Osteoblast (primary cell): ENCODE measurements at places on chromosomes 4 and X. TPM values are rescaled to one million over a fixed set of nuclear protein-coding genes. Genes with fewer than 3 reads are reported as not detected.

CCKAR gene
- total RNA-seq: 0.59 and 2.5 TPM in 2 replicates

DNA sequence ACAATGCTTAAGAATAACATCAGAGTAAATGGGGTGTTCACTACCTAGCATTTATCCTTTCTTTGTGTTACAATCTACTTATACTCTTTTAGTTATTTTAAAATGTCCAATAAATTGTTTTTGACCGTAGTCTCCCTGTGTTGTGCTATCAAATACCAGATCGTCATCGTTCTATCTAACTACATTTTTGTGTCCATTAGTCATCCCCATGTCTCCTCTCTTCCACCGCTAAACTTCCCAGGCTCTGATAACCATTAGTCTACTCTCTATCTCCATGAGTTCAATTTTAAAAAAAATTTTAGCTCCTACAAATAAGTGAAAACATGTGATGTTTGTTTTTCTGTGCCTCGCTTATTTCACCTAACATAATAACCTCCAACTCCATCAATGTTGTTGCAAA lies 381.9 kb downstream of the PRDM5 start:
- DNase-seq: no peak

- DNase-seq: no peak
Observed at GRCh38 chrX:109312757-109313156, 169.1 kb downstream of the GUCY2F start.

DNA sequence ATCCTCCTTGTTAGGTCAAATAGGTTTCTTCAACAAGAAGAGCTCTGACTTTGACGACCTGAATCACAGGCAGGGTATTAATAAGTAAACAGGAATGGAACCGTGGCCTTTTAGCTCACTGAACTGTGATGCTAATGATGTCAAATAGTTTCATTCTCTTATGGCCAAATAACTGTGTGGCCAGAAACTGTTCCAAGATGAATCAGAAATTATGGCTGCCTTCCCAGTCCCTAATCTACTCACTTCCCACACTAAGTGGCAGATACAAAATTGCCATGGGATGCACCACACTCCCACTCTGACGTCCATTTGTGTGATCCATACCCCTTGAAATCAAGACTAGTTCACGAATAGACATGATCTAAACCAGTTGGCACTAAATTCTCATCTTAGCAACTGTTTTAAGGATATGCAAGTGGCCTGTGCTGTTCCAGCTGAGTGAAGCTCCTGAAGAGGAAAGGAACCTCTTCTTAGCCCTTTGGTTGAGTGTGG lies 455.4 kb downstream of the IL15 start:
- peak; percentile 61 for DNase-seq

- no peak for DNase-seq
Observed at GRCh38 chr4:91037951-91038350, 910.8 kb downstream of the CCSER1 start.

GRCh38 chrX:6325437-6325836 lies 96.8 kb upstream of the NLGN4X start:
- DNase-seq: no peak

DNA sequence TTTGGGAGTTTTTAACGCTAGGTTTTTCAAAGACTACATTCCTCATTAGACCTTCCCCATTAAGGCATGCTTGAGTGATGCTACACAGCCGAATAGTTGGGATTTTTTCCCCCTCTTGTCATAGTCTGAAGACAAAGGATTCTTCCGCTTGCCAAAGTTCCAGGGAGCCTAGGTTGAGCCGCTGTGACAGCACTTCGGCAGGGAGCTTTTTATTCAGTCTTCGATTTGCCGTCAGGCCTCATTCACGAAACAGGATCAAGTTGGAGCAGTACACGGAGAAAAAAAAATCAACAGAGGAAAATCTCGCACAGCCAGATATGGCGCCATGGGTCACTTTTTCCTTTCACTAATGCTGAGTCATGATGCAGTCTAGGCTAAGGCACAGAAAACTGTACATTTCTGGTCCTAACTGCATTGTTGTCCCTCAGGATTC lies 24.3 kb downstream of the SHROOM3 start:
- DNase-seq: no peak

PHOX2B gene
- not detected in 2 replicates for total RNA-seq

- DNase-seq: no peak
Observed at GRCh38 chrX:39162322-39162735, 361.1 kb downstream of the MID1IP1 start.

- DNase-seq: no peak
Observed at GRCh38 chr4:54063229-54063628, 1.2 kb downstream of the CHIC2 start.

PAGE1 gene
- not detected in 2 replicates for total RNA-seq

ERVMER34-1 gene
- not detected in 2 replicates for total RNA-seq

GRCh38 chr4:151147000-151147399 lies 47.6 kb downstream of the RPS3A start:
- DNase-seq: no peak

- peak; percentile 69 for DNase-seq
Observed at GRCh38 chrX:14777525-14777924, 95.3 kb downstream of the FANCB start.

GLRA2 gene
- total RNA-seq: not detected in 2 replicates

COL4A6 gene
- not detected in 2 replicates for total RNA-seq

DNA sequence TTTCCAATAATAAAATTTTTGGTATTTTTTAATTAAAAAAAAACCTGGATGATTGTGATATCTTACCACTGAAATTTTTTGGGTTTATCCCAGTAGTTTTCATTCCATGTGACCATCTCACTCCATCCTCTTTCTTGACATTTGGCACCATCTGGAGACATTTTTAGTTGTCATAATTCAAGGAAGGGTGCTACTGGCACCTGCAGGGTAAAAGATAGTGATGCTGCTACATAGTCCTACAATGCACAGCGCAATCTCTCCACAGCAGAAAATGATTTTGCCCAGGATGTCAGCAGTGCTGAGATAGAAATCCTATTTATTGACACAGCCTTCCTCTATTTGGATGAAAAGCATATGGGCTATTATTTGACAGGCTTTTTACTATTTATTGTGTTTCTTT lies 79.3 kb downstream of the RBPJ start:
- no peak for DNase-seq

DNA sequence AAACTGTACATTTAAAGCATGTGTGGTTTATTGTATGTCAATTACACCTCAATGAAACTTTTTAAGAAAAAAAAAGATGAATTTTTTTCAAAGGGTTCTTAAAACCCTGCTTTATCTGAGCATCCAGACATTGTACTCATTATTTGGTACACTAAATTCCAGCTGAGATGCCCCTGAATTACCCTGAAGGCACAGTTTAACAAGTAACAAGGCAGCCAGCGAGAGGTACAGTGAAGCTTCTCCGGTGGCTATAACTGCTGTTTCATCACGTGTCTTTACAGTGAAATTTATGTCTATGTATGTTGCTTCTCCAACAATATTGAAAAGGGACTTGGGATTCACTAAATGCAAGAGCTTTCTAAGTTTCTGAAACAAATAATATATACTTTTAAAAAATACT lies 15.8 kb downstream of the SLC7A11 start:
- peak; percentile 8 for DNase-seq

GRCh38 chr4:128591482-128591881 lies 218.0 kb upstream of the JADE1 start:
- DNase-seq: no peak

TEX13B gene
- not detected in 2 replicates for total RNA-seq

DNA sequence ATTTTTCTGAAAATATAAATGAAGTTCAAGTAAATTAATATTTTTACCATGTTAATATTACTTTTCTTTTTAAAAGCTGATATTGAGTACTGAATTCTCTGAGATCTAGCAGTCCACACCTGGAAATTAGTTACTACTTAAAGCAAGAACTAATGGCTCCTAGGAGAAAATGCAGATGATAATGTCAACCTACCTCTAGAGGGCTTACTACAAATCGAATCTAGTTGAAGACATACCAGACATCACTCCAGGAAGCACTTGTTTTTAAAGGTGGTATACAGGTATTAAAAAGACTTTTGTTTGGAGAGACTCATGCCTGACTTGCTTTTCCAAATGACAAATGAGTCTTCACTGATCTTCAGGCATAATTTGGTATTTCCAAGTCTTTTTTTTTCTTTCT lies 516.4 kb upstream of the BOD1L1 start:
- no peak for DNase-seq

NXF2 gene
- total RNA-seq: not detected in 2 replicates

GRCh38 chr4:143616771-143617170 lies 83.7 kb downstream of the FREM3 start:
- peak; percentile 63 for DNase-seq

GRCh38 chr4:89316931-89317366 lies 9.3 kb upstream of the GPRIN3 start:
- DNase-seq: no peak

MSX1 gene
- 2.9 and 3.8 TPM in 2 replicates for total RNA-seq

- no peak for DNase-seq
Observed at GRCh38 chrX:7654316-7654715, 188.7 kb upstream of the VCX start.

DNA sequence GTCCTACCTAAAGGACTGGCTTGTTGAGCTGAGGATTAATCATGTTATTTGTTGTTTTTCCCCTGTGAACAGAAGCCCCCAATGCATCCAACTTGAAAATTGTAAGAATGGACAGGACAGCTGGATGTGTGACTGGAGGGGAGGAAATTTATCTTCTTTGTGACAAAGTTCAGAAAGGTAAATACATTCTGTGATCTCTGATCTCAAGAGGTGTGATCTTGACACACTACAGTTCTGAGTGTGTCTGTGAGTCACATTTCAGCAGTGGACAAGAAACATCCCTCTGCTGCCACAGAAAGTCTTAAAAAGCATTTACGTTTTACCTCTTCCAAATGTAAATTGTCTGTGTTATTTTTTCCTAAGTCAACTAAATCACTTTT lies 79.3 kb downstream of the NFKB1 start:
- no peak for DNase-seq

- no peak for DNase-seq
Observed at GRCh38 chr4:13876131-13876530, 248.6 kb upstream of the BOD1L1 start.

DNA sequence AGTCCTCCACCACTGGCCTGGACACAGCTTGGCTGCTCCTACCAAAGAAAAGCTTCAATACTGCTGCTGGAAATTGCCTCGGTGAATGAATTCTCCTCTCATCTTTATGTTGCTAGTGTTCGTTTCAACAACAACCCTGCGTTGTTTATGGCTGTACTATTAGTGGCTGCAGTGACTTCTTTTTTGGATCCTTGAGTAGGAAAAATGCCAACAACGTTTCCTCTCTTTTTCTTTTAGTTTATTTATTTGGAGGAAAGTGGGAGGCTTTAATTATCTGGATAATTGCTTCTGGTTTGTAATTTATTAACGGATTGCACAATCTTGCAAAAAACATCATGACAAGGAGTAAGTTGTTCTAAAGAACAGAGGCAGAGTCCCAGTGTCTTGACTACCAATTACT lies 464.1 kb upstream of the TRAM1L1 start:
- DNase-seq: no peak

DNA sequence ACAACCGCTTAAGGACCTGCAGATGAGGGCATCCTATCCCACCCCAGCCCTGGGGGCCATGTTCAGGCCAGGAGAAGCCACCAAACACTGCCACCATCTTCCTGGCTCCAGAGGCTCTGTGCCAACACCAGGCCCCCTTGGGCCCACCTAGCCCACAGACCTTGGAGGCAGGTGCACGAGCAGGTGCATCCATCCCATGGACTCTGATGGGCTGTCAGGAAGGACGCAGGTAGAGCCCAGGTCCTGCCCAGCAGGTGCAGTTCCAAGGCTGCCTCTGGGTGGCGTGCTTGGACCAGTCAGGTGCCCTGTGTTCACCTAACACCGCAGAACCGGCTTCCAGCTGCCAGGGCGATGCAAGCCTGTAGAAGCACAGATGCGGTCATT lies 22.8 kb upstream of the PDE6B start:
- no peak for DNase-seq

ARHGEF38 gene
- total RNA-seq: not detected in 2 replicates

DNA sequence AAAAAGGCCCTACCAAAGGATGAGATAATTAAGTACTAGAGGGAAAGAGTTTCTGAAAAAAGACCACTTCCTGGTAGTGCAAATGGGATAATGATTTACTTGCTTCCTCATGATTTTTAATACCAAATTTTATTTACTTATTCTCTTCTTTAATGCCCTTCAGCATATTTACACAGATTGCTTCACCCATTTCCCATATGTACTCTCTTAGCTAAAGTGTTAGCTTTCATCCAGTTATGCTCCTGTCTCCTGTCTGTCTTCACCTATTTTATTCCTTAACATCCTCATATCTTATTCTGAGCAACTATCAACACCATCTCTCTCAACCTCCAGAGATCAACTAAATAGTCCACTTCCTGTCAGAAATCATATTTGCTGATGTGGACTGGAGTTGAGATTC lies 183.2 kb upstream of the HS3ST1 start:
- DNase-seq: no peak

DNA sequence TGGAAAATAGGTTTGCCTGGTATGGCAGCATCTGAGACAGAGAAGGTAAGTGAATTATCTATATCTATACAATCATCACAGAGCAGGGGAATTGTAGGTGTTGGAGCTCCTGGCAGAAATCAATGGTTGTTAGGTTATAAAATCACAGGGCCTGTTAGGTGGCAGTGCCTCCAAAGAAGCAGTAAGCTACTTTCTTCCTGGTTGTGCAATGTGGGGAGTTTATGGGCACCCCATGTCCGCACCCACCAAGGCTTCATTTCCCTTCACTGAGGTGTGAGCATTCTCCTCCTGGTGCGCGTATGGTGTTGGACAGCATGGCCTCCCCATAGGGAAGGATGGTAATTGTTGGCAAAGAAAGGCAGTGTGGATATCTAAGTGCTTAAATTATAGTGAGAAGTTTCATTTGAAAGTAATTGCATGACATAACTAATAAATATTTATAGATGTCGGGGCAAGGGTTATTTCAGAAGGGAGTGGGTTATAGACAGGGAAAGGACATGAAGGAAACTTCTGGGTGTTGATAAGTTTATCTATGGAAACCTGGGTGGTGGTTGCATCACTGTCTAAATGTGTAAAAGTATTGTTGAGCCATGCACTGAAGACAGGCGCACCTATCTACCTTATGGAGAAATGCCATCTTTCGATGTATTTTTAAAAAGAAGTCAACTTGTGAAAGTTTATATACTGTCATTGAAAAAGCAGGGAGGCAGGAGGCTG lies 153.7 kb downstream of the FRAS1 start:
- DNase-seq: no peak

GRCh38 chr4:3284734-3285557 lies 7.9 kb upstream of the RGS12 start:
- peak; percentile 56 for DNase-seq

CFI gene
- 27.9 and 53.9 TPM in 2 replicates for total RNA-seq

DNA sequence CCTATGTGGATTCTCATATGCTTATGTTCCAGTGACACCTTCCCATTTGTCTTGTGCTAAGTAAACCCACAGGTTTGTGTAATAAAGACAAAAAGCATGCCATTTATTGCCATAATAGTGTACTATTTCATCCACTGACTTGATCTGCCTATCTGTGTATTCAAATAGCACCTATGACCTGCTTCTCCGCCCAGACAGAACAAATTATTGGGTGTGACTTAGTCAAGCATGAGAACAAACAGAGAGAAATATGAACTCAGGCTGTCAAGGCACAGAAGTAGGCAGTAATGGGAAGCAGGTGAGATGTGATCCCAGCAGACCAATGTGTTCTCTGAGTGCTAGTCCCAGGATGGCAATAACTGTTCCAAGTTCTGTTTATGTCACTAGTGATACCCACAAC lies 25.4 kb downstream of the ELOVL6 start:
- no peak for DNase-seq

FRAS1 gene
- total RNA-seq: 5.1 and 7.4 TPM in 2 replicates
